ENCODE measurements at places on chromosomes 1 and 21. TPM values are rescaled to one million over a fixed set of nuclear protein-coding genes. Genes with fewer than 3 reads are reported as not detected.
A peak's percentile ranks its signal among the peaks of the same experiment; 100 is the strongest.

DNA sequence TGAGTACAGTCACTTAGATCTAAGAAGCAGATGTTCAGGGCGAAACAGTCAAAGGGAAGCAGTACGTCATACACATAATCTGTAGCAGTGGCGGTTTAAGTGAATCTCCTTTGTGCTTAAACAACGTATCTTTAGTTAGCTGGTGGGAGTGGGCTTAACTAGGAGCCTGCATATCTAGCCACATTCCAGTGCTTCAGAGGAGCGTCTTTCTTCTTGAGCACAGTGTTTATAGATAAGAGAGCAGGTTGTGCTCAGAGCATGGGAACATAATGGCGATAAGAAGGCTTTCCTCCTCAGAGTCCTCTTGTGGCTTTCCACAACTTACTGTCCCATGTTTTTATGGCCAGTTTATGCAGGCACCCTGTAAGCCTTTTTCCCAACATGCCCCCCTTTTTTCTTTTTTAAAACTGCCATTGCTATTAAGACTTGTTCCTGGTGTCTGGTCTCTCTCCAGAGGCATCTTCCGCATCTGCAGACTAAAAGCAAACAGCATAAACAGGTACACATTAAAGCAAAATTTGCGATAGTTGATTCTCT is 3.2 kb downstream of the DAP3 start:
- H3K4me1 ChIP-seq = peaks cover 4% of the 10 kb centered on the region
- no peak for DNase-seq
- peaks cover 5% of the 10 kb centered on the region for H3K36me3 ChIP-seq
- no peak overlapping the region for H3K4me3 ChIP-seq

DNA sequence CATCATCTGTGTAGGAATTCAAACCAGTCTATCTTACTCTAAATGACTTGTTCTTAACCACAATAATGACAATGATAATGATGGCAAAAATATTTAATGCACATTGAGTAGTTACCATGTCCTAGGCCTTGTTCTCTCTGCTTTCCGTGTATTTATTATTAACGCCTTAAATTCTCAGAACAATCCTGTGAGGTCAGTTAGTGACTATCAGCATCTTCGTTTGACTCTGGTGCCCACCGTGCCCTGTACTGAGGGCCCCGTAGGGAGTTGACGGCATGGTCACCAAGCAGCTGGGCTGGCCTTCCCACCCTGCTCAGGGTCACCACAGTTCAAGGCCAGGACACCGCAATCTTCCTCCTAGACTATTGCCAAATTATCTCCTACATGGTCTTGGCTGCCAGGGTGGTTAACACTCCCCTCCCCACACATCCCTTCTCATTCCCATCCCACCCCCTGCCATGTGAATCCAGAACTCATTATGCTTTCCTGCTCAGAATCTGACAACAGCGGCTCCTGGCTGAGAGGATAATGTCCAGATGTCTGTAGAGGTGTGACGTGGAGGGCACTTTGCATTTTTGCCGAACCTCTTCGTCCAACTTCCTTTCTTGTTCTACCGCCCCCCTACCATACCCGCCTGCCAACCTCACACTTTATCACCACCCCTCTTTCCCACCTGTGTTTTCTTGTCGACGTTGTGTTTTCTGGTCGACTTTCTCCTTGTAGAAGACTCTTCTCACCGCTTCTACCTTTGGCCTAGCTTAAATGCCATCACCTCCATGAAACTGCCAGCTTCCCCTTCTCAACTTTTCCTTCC is 33.4 kb downstream of the IGFN1 start:
- H3K4me3 ChIP-seq = no peak overlapping the region
- H3K27me3 ChIP-seq = no peaks in the 10 kb centered on the region
- peaks cover 7% of the 10 kb centered on the region for H3K4me1 ChIP-seq
- H3K36me3 ChIP-seq = no peaks in the 10 kb centered on the region
- DNase-seq = no peak
- H3K27ac ChIP-seq = no peak overlapping the region

- no peaks in the 10 kb centered on the region for H3K4me1 ChIP-seq
- no peaks in the 10 kb centered on the region for H3K27me3 ChIP-seq
- no peak overlapping the region for H3K4me3 ChIP-seq
These were observed 78.5 kb downstream of the MPZL1 start for GRCh38 chr1:167800251-167800650.

DNA sequence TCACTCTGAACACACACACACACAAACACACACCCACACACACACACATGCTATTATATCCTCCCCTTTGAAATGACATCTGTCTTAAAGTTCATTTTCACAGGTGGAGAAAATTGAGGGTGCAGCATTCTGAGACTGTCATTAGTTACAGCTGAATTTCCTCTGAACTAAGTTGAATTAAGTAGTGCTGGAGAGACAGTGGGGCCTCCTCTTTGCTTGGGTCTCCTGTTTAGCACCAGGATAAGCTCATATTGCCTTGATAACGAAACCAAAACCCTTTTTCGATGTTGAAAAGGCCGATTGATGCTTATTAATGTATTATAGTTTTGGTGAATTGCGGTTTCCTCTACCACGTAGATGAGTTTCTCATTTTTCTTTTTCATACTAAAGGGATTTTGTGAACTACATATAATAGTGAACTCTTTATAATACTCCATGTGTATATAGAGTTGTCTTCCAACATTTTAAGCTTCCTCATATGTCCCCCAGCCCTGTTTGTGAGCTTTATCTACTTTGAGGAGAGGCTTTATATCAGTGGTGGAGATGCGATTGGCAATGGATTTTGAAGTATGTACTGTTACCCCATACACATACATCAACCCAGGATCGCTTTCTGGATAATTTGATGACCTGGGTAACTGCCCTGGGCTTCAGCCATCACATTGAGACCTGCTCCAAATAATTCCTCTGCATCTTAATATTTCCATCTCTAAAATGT is 17.4 kb downstream of the DYNLT5 start:
- no peak overlapping the region for H3K4me3 ChIP-seq
- no peak for DNase-seq
- H3K36me3 ChIP-seq = no peaks in the 10 kb centered on the region

- H3K27ac ChIP-seq = no peak overlapping the region
- H3K4me1 ChIP-seq = no peaks in the 10 kb centered on the region
- no peak for DNase-seq
These were observed 173.7 kb downstream of the HIVEP3 start for GRCh38 chr1:41745022-41745421.

DNA sequence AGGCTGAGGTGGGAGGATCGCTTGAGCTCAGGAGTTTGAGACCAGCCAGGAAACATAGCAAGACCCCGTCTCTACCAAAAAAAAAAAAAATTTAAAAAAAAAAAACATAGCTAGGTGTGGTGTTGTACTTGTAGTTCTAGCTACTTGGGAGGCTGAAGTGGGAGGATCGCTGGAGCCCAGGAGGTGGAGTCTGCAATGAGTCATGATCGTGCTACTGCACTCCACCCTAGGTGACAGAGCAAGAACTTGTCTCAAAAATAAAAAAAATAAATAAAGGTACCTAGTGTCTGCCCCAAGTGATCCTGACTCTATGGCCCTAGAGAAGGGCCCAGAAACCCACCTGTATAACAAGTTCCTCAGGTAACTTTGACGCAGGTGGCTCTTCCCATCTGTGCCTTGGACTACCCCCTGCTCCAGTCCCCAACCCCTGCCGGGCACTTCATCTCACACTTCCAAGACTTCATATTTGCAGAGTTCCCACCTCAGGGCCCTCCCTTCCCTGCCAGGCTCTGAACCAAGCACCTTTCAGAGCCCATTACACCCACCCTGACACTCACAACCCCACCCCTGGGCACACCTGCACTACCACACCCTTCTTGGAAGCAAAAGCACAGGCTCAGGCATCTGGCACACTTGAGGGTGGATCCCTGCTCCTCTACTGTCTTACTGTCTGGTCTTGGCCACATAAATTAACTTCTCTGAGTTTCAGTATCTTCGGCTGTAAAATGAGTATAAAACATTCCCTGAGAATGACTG is 80.2 kb upstream of the KLHDC7A start:
- no peak overlapping the region for H3K27ac ChIP-seq
- H3K27me3 ChIP-seq = no peaks in the 10 kb centered on the region

DNA sequence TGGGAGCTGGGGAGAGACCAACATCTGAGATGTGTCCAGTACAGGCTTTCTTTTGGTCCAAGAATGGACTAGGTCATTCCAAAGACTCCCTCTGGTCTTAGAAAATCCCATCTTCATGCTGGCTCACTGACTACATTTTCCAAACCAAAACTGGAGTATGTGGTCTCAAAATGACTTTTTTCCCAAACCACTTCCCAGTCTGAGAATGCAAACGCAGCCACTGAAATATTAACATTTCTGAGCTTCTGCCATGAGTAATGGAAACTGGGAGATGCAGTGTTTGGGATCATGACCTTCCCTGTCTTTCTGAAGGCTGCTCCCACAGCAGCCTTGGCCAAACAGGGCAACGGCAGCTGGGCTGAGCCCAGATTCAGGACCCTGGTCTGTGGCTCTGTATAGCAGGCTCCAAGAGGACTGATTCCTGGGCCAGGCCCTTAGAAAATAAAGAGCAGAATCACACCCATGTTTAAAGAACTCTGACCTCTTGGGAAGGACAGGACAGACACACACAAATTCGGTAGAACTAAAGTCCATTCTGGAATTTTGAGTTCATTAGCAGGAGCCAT is 62.1 kb upstream of the CNTN2 start:
- H3K27ac ChIP-seq = no peak overlapping the region
- no peak for DNase-seq
- H3K36me3 ChIP-seq = no peaks in the 10 kb centered on the region
- no peaks in the 10 kb centered on the region for H3K4me1 ChIP-seq

- H3K4me3 ChIP-seq = no peak overlapping the region
- H3K36me3 ChIP-seq = no peaks in the 10 kb centered on the region
- H3K4me1 ChIP-seq = no peaks in the 10 kb centered on the region
- H3K27me3 ChIP-seq = no peaks in the 10 kb centered on the region
- no peak overlapping the region for H3K27ac ChIP-seq
These were observed 41.8 kb downstream of the DUSP10 start for GRCh38 chr1:221699978-221700519.

DNA sequence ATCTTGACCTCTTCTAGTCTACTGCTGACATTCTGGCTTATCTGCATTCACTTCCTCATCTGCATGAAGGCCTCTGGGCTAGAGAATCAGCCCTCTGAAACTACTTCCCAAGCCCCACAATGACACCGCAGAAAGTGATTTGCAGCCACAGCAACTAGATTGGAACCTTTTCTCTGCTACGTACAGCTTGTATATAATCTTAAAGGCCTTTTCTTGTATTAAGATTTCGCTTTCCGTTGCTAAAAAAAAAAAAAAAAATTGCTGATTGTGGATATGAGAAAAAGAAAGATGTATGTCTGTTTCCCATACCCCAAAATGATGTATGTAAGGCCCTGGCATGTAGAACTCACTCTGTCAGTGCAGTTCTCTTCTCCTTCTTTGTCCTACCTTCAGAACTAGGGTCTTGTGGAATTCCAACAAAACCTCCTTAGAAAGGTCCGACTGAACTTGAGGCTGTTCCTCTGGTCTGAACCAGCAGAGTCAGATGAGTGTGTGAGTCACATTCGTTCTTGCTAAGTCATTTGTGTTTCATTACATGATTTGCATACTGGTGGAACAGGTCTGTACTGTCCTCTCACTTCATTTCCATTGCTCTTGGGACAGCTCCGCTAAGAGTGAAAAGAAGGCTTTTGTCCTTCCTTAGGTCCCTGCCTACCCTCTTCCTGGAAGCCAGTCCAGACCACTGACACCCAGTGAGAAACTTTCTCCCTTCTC is 62.7 kb downstream of the PLPP3 start:
- H3K27ac ChIP-seq = peak overlapping the region; percentile 49
- H3K4me3 ChIP-seq = no peak overlapping the region
- no peaks in the 10 kb centered on the region for H3K27me3 ChIP-seq

DNA sequence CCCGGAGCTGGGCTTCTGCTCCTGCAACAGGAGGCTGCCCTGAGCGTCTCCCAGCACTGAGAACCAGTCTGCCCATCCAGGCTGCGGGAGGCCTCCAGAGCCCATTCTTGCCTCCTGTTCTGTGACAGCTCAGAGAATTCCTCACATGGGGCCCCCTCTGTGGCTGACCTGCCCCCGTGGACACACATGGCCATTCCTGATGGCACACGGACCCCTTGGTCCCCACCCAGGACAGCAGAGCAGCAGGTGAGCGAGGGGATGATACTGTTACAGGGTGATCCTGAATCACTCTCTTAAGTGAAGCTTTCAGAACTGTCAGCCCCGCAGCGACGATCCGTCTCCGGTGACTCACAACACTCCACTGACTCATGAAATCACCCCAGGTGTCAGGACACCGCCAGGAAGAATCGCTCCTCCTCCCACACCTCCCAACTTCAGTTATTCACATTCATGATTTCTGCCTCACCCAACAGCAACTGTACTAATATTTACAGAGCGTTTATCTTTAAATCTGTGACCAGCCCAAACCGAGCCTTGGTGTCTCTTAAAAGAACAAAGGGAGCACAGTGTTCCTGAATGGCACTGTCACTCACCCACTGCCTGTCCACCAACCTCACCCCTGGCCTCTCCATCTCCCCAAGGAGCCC is 22.5 kb downstream of the CHD5 start:
- H3K36me3 ChIP-seq = no peaks in the 10 kb centered on the region
- H3K27ac ChIP-seq = peak overlapping the region; percentile 50
- H3K27me3 ChIP-seq = no peaks in the 10 kb centered on the region
- peaks cover 26% of the 10 kb centered on the region for H3K4me1 ChIP-seq
- peak; percentile 75 for DNase-seq
- no peak overlapping the region for H3K4me3 ChIP-seq

C4BPB gene
- total RNA-seq = not detected

ALX3 gene
- total RNA-seq = not detected

TPTE gene
- total RNA-seq = not detected

TSPEAR gene
- total RNA-seq = not detected
